Activated CD4-positive, alpha-beta T cell treated with anti-CD3 and anti-CD28 coated beads for 36 hours (primary cell): ENCODE measurements at places on chromosomes 5 and 9. TPM values are rescaled to one million over a fixed set of nuclear protein-coding genes. Genes with fewer than 3 reads are reported as not detected.

DNA sequence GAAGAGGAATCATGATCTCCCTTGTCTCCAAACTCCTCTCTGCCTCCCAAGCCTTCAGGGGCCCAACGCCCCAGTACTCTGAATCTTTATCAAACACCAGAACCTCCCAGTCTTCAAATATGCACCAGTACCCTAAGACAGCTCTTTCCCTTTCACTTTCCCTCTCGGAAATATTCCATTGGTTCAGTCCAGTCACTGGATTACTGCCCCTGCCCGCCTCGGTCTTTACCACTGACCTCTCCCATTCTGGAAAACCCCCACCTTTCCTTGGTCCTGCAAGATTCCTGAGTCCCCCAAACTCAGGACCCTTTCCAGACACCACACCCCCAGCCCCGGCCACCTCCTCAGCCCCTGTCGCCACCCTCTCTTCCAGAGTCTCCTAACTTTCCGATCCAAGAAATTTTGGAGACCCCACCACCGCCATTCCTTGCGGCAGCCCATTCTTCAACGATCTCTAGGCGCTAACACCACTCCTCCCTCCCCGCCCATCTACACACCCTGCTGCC lies 674 bp downstream of the C5orf15 start:
- peak overlapping the region; percentile 90 for H3K27ac ChIP-seq
- H3K36me3 ChIP-seq: peaks cover 36% of the 10 kb centered on the region
- peaks cover 57% of the 10 kb centered on the region for H3K4me1 ChIP-seq

- no peaks in the 10 kb centered on the region for H3K36me3 ChIP-seq
- H3K27ac ChIP-seq: no peak overlapping the region
- H3K4me3 ChIP-seq: no peak overlapping the region
- no peak for DNase-seq
Measured at GRCh38 chr9:70971723-70972122, 149.7 kb downstream of the TRPM3 start.

DNA sequence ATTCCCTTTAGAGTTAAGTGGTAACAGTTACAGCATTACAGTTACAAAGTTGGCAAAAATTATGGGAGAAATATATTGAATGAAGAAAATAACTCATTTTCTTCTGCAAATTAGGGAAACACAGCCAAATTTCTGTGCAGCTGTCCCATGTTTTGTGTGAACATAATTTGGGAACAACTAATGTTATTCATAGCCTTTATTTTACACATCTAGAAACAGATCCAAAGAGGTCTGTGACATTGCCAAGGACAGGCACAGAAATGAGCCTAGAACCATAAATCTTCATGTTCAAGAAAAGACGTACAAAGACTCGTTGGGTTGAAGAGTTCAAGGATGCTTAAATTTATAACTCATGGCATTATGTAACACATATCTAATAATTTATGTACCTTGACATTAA lies 114.1 kb upstream of the TXNDC8 start:
- H3K27ac ChIP-seq: no peak overlapping the region
- no peaks in the 10 kb centered on the region for H3K36me3 ChIP-seq
- no peaks in the 10 kb centered on the region for H3K4me1 ChIP-seq
- no peak for DNase-seq
- H3K4me3 ChIP-seq: no peak overlapping the region

GRCh38 chr9:13758936-13759335 lies 479.4 kb upstream of the MPDZ start:
- no peak for DNase-seq
- no peaks in the 10 kb centered on the region for H3K4me1 ChIP-seq
- H3K27ac ChIP-seq: no peak overlapping the region
- H3K36me3 ChIP-seq: no peaks in the 10 kb centered on the region
- no peak overlapping the region for H3K4me3 ChIP-seq
- H3K27me3 ChIP-seq: no peaks in the 10 kb centered on the region

GRCh38 chr5:168646335-168646734 lies 67.2 kb upstream of the PANK3 start:
- H3K4me1 ChIP-seq: peaks cover 2% of the 10 kb centered on the region
- no peak overlapping the region for H3K27ac ChIP-seq
- H3K4me3 ChIP-seq: no peak overlapping the region
- peaks cover 7% of the 10 kb centered on the region for H3K27me3 ChIP-seq
- DNase-seq: no peak

DNA sequence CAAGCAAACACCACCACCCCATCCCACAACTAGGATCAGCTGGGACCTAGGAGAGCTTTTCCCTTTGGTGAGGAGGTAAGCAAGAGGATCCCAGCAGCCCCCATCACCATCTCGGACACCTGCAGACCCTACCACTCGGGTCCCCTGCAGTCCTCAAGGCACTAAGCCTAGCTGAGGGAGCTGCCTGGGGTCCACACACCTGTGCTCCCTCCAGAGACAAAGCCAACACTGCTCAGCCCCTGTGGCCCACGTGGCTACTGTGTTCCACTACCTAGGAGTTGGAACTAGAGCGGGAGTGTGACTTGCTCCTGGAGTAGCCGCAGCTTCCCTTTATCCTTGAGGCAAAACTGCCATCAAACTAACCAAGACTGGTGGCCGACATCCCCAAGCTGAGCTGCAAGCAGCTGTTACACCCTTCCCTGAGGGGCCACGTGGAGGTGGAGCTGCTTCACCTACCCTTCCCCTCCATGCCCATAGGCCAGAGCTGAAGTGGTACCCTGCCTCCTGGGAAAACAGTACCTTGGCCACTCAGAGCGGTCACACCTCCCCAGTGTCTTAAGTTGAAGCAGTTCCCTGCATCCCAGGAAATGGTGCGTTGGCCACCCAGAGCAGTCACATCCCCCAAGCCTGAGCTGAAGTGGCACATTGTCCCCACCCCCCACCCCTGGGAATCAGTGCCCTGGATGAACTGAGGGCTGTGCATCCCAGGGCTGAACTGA lies 205.5 kb downstream of the CACNA1B start:
- no peak overlapping the region for H3K27ac ChIP-seq
- H3K4me3 ChIP-seq: no peak overlapping the region
- H3K27me3 ChIP-seq: peaks cover 18% of the 10 kb centered on the region

DNA sequence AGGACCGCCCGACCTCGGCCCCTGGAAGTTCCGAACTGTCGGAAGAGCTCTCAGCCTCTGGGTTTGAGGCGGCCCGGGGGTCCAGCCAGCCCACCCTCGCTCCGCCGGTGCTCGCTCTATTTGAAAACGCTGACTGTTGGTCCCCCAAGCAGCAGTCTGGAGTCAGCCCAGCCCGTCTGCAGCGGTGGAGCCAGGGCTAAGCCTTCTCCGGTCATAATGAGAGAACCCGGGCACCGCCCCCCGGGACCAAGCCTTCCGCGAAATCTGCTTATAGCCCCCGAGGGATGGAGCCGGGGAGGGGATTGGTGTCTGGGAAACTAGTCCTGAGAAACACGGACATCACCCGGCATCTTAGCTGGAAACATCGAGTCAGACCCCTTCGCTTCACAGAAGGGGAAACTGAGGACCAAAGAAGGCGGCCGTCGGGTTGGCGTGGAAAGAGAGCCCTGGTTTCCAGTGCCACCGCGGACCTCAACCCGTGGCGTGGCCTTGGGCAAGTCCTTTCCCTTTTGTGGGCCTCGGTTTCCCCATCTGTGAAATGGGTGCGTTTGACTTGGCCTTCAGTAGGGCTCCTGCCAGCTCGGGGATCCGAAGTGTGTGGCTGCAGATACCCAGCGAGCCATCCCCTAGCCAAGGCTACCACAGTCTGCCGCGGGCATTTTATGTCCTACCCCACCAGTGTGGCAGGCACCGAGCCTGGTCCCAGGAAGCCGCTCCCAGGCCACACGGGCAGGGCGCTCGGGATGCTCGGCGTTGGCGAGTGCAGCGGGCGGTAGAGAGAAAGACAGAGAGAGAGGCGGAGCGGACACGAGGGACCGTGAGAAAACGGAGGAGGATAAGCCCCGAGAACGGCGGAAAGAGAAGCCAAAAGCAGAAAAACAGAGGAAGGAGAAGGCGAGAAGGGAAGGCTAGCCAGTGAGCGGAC lies 857 bp downstream of the ADAM19 start:
- H3K27ac ChIP-seq: peak overlapping the region; percentile 83
- H3K36me3 ChIP-seq: peaks cover 31% of the 10 kb centered on the region
- H3K4me1 ChIP-seq: peaks cover 49% of the 10 kb centered on the region
- DNase-seq: peak; percentile 54
- peaks cover 4% of the 10 kb centered on the region for H3K27me3 ChIP-seq

- no peak overlapping the region for H3K27ac ChIP-seq
- no peaks in the 10 kb centered on the region for H3K27me3 ChIP-seq
- no peaks in the 10 kb centered on the region for H3K36me3 ChIP-seq
- peaks cover 2% of the 10 kb centered on the region for H3K4me1 ChIP-seq
- no peak overlapping the region for H3K4me3 ChIP-seq
Measured at GRCh38 chr5:108334225-108334624, 47.7 kb downstream of the FBXL17 start.

- no peaks in the 10 kb centered on the region for H3K27me3 ChIP-seq
- H3K4me1 ChIP-seq: peaks cover 72% of the 10 kb centered on the region
- peak overlapping the region; percentile 51 for H3K4me3 ChIP-seq
- H3K27ac ChIP-seq: peak overlapping the region; percentile 86
- H3K36me3 ChIP-seq: peaks cover 6% of the 10 kb centered on the region
Measured at GRCh38 chr5:40436535-40437237, 243.0 kb upstream of the PTGER4 start.

DNA sequence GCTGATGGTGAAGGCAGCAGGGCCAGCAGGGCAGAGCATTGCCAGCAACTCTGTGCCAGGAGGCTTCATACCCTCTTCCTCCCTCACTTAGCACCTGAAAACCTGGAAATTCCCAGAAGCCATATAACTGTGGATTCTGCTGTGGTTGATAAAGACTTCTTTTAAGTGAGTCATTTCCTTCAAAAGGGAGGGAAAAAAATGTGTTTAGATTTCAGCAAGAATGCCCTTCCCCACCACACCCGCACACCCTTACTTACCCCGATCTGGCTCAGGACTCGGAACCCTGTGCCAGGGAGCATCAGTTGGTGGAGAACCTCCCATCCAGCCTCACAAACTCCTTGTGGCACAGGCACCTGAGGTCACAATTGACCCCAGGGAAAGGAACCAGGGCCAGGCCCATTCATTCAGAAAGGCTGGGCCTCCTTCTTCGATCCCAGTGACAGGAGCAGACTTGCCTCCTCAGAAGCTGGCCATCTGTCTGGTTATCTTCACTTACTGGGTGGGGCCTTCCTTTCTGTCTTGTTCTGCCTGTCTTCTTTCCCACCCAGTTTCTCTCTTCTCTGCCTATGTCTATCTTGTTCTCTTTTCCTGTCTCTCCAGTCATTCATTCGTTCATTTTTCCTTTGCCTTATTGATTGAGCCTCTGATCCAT lies 62.6 kb downstream of the PLAC8L1 start:
- no peaks in the 10 kb centered on the region for H3K4me1 ChIP-seq
- H3K4me3 ChIP-seq: no peak overlapping the region
- DNase-seq: no peak
- H3K36me3 ChIP-seq: no peaks in the 10 kb centered on the region
- no peak overlapping the region for H3K27ac ChIP-seq

GRCh38 chr5:53105611-53106300 lies 3.8 kb downstream of the MOCS2 start:
- H3K4me1 ChIP-seq: peaks cover 39% of the 10 kb centered on the region
- H3K27ac ChIP-seq: no peak overlapping the region
- H3K36me3 ChIP-seq: peaks cover 24% of the 10 kb centered on the region
- no peak for DNase-seq
- H3K27me3 ChIP-seq: no peaks in the 10 kb centered on the region
- no peak overlapping the region for H3K4me3 ChIP-seq

GRCh38 chr5:157523976-157524375 lies 51.6 kb downstream of the ADAM19 start:
- no peaks in the 10 kb centered on the region for H3K27me3 ChIP-seq
- no peak overlapping the region for H3K4me3 ChIP-seq
- peaks cover 13% of the 10 kb centered on the region for H3K4me1 ChIP-seq

- H3K4me3 ChIP-seq: no peak overlapping the region
- no peak for DNase-seq
- H3K36me3 ChIP-seq: no peaks in the 10 kb centered on the region
- no peak overlapping the region for H3K27ac ChIP-seq
- H3K4me1 ChIP-seq: no peaks in the 10 kb centered on the region
Measured at GRCh38 chr5:180098526-180098925, 27.0 kb upstream of the RNF130 start.

GRCh38 chr5:18702821-18703220 lies 1068.6 kb downstream of the TAF11L14 start:
- no peak for DNase-seq
- H3K36me3 ChIP-seq: no peaks in the 10 kb centered on the region
- H3K27me3 ChIP-seq: no peaks in the 10 kb centered on the region
- no peak overlapping the region for H3K27ac ChIP-seq
- peaks cover 18% of the 10 kb centered on the region for H3K4me1 ChIP-seq

DNA sequence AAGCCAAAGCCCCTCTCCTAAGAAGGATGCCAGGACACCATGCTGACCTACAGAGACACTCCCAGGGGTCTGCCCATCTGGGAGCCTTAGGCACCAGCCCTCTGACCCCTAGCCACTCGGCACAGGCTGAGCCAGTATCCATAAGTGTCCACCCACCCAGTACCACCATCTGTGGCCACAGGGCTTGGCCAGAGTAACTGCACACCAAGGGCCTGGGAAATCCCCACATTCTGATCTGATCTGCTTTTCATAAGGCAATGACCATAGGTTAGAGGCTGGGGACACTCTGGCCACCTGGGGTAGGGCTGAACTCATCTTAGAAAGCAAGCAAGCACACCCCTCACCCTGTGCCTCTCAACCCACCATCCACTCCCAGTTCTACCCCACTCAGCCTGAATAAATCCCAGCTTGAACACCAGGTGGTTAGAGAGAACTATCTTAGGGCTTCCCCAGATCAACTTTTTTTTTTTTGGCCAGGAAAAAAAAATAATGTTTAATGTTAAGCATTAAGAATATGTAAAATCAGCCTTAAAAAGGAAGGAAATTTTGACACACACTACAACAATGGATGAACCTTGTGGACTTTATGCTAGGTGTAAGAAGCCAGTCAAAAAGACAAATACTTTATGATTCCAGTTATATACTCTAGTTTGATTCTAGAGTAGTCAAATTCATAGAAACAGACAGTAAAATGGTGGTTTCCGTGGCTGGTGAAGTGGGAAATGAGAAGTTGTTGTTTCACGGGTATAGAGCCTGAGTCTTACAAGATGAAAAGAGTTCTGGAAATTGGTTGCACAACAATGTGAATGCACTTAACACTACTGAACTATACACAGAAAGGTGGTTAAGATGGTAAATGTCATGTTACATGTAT lies 6.2 kb downstream of the GNPDA1 start:
- H3K36me3 ChIP-seq: peaks cover 76% of the 10 kb centered on the region
- H3K27ac ChIP-seq: peak overlapping the region; percentile 89
- no peaks in the 10 kb centered on the region for H3K27me3 ChIP-seq
- peak; percentile 85 for DNase-seq

- no peak overlapping the region for H3K4me3 ChIP-seq
- no peak for DNase-seq
- H3K36me3 ChIP-seq: no peaks in the 10 kb centered on the region
- no peaks in the 10 kb centered on the region for H3K4me1 ChIP-seq
Measured at GRCh38 chr9:98890256-98890655, 53.5 kb upstream of the COL15A1 start.

Gene MYMK
- total RNA-seq: not detected

Gene SVEP1
- not detected for total RNA-seq

Gene NINJ1
- 108 TPM for total RNA-seq

Gene RXFP3
- not detected for total RNA-seq

Gene FAM170A
- not detected for total RNA-seq

Gene PAEP
- not detected for total RNA-seq

Gene NR2F1
- not detected for total RNA-seq

Gene HMGXB3
- 30.5 TPM for total RNA-seq

Gene NDUFAF2
- total RNA-seq: 39.3 TPM

Gene JAKMIP2
- total RNA-seq: 3.4 TPM

Gene SPOUT1
- total RNA-seq: 92.9 TPM

Gene HTR4
- total RNA-seq: not detected

Gene DBH
- not detected for total RNA-seq
